ENCODE measurements at places on chromosomes 11 and 22.
A peak's percentile ranks its signal among the peaks of the same experiment; 100 is the strongest.

DNA sequence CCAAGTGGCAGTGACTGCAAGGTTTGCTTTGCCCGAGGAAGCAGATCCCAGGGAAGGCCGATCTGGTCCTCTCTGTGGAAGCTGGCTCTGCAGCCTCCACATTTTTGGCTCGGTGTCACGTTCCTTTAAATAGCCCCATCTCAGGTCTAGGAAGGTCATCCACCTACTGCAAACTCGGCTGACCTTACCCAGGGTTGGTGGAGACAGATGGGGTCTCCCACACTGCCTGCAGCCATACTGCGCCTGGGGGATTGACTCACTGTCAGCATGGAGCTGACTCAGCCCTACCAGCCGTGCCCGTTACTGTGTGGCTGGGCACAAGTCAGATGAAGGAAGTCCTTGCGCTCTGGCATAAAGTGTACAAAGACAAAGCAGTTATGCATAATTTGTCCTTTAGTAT, 16.9 kb downstream of the CDPF1 start:
- no peak for DNase-seq

- no peak for DNase-seq
Measured at GRCh38 chr11:134070342-134070845, 1.5 kb downstream of the JAM3 start.

DNA sequence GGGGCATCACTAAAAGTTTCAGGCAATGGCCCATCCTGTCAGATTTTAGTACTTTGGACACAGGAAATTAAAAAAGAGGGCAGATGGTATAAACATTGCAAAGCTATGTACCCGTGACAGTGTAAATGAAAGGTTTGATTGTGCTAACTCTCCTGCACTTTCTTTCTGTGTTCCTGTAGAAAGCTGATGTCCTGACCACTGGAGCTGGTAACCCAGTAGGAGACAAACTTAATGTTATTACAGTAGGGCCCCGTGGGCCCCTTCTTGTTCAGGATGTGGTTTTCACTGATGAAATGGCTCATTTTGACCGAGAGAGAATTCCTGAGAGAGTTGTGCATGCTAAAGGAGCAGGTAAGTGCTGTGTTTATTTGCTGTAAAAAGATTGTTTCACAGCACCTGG, 10.3 kb downstream of the CAT start:
- no peak for DNase-seq

GRCh38 chr11:110629594-110629993, 82.6 kb downstream of the ARHGAP20 start:
- no peak for DNase-seq

GRCh38 chr22:29002603-29003002, 59.0 kb downstream of the C22orf31 start:
- DNase-seq = no peak

DNA sequence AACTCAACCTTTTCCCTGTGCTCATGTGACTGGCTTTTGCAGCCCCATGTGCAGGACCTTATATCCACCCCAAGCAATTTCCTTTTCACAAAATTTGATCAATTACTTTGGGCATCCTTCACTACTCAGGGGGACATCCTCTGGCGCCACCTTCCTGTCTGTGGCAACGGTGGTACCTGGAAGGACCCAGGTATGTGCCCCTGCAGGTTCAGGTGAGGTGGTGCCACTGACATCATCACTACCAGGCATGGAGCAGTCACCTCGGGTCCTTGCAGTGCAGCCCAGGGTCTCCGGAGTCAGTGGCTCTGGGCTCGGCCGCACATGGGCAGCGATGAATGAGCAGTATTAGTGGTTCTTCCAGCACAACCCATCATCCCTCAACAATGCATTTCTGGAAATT, 37.7 kb upstream of the B3GAT1 start:
- DNase-seq = no peak

DNA sequence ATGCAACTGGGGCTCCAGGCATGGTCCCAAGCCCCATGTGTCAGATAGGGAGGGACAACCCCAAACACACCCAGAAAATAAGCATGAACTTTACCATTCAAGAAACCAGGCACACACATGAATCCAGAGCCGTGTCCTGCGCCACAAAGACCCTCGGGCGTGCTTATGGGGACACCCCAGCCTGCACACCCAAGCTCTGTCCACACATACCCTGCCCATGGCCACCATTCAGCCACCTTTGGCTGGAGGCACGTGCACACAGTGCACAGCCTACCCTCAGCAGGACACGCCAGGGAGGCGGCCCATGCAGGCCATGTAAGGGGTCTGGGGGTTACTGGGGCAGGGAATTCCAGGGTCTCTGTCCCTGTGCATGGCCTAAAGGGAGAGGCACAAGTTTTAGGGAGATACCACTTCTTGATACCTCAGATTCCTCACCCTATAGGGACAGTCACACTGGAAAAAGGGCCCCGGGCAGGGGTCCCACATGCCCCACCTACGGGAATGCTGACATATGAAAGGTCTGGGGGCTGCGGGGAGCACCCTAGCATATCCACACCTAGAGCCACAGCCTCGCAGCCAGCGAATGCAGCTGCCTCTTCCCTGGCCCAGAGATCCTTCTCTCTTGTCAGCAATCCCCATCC, 20.6 kb downstream of the PACSIN2 start:
- no peak for DNase-seq

GRCh38 chr11:85725510-85726258, 39.7 kb upstream of the CCDC89 start:
- no peak for DNase-seq

DNA sequence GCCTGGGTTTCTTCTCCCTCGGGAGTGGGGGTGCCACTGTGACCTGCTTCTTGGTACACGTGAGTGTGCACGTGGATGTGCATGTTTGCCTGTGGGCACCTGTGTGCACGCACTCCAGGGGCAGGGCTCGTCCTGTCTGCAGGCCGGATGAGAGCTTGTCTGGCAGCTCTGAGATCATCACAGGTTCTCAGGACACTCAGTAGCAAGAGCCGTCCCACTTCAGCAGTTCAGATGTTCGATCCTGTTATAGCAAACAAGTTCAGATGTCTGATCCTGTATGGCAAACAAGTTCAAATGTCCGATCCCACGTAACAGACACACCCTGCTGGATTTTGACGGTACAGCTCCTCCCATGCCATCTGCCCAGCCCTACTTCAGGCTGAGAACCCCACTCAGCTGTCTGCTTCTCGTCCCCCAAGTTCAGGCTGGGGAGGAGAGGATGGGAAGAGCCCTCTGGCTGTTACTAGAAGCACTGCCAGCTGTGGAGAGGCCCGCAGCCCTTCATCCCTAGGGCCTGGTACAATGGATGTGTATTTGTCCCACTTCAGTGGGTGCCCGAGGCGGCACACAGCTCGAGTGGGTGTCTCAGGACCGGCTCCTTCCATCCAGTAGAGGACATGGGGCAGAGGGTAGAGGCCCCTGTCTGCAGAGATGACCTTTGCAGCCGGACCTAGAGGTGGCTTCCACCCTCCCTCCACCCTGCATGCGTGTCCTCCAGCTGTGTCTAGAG, 1126.9 kb downstream of the BRD1 start:
- no peak for DNase-seq

- DNase-seq = no peak
Measured at GRCh38 chr11:104432526-104432925, 268.6 kb upstream of the PDGFD start.

GRCh38 chr11:3104961-3105790, 48.0 kb upstream of the CARS1 start:
- peak; percentile 39 for DNase-seq

DNA sequence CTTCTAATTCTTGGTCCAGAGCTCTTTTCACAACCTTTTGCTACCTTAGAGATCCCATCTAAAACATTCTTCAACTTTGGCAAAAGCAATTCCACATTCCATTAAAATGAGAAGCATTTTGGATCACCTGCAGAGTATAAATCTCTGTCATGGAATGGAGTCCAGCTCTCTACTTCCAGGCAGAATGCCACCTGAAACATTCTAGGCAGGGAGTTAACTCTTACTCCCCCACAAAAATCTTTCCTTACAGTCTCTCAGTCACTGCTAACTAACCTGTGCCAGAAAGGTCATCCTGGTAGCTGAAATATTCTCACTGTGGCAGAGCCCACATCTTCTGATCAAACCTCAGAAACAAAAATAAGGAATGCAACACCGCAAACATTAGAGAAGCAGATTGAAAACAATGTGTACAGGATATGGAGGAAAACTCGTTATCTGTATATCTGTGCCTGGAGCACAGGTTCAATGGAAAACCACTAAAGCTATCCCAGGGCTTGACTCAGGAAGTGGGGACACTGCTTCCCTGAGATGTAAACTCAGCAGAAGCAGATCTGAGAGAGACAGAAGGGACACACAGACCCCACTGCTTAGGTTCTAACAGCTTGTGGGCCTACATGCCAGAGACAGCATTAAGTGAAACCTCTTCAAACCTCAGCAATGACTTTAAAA, 78.9 kb downstream of the KCNC1 start:
- no peak for DNase-seq

All from ureter (tissue), 1 donor.